Stimulated activated CD4-positive, alpha-beta T cell treated with anti-CD3 and anti-CD28 coated beads, Interleukin-4, amount 100 ng/mL, for 24 hours (primary cell): ENCODE measurements at places on chromosomes 5 and 9.

DNA sequence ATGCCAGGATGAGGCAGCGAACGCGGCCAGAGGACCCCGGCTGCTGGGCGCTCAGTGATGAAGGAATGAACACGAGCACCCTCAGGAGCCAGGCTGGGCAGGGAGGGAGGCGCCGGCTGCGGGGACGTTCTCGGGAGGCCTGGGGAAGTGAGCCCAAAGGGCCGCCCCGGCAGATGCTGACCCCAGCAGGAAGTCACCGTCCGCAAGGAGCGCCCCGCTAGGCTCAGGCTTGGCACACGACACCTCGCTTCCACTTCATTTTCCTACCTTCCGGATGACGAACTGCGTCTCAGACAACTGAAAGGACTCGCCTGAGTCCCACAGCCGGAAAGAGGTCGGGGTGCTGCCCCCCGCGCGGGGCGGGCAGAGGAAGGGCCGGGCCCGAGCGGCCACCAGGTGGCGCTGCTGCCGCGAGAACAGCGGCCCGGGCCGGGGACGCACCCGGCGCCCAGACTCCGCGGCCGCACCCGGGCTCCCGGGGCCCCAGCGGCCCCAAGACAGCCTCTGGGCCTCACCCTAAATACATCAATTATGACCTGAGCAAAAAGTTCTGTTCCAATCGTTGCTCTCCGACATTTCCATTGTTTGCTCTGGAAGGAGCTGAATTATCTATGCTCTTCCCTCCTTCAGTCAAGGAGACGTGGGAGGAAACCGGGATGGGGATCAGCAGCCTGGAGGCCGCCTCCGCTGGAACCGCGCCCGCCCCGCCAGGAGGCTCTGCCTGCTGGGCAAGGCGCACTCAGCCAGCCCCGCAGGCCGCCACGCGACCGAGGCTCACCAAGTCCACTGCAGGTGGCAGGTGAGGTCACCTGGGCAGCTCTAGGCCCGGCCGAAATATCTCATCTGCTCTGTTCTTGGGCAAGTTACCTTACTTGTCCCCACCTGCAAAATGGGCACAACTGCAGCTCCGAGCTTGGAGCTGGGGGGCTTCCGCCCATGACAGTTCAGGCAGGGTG is 107.0 kb downstream of the ZNF354C start:
- DNase-seq: peak; percentile 59

DNA sequence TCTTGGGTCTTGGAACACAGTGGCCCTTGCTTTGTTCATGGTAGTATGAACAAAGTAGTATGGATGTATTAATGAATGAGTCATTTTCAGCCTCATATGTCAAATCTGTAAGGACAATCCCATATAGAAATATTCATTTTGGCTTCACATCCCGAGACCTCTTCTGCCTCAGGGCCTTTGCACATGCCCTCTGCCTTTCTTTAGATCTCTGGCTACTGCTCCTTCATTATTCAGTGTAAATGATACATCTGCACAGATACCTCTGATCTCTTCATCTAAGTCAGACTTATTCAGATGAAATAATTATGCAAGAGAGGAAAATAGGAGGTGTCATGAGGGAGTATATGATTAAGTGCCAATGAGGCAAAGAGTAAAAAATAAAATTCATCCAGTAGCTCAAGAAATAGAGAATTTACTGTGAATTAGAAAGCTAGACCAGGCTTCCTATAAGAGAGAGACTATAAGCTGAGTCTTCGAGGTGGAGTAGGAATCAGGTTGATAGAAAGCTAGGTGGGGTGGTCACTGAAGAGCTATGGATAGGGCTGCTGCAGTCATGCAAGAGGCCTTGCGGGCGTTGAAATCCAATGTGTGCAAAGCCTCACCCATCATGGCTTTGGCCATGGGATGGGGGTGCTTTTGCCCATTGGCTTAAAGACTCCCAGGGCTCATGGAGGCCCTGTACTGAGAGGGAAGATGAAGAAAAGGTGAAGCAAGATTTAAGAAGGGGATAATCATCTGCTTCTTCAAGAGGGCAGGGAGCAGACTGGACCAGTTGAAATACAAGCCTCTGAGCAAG is 3.7 kb upstream of the TTLL11 start:
- no peak for DNase-seq

- DNase-seq: peak; percentile 56
Measured at GRCh38 chr9:129944506-129945116, 98.4 kb downstream of the FNBP1 start.

DNA sequence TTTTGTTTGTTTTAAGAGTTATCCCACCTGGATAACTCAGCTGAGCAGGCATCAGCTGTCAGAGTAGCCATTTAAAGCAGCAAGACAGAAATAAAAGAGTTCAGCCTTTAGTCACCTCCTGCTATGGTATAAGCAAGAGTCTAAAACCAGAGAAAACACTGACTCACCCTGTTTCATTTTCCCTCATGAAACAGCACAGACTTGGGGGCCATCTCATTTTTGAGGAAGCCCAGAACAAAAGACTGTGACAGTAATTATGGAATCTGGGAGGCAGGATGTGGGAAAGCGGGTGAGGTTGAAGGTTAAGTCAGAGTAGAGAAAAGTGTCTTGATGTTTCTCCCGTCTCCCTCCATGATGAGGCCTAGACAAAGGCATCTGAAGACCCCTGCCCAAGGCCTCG is 90.2 kb upstream of the FAM174A start:
- no peak for DNase-seq

DNA sequence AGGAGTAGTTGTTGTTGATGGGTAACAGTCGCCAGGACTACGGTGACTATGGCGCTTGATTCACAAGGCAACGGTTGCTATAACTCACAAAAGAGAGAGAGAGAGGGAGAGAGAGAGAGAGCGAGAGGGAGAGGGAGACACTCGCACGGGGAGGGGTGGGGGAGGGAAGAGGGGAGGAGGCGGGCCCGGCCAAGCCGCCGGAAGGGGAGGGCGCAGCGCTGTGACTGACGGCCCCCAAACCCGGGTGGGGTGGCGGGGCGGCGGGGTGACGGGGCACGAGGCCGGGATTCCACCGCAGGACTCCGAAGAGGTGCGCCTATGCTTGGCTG is at the start of gene RFX3:
TSS of gene RFX3 (minus strand) at position 166 of the 329 bp plus-strand sequence. CDS start 130,413 bp downstream, outside the sequence.
- DNase-seq: peak; percentile 91

DNA sequence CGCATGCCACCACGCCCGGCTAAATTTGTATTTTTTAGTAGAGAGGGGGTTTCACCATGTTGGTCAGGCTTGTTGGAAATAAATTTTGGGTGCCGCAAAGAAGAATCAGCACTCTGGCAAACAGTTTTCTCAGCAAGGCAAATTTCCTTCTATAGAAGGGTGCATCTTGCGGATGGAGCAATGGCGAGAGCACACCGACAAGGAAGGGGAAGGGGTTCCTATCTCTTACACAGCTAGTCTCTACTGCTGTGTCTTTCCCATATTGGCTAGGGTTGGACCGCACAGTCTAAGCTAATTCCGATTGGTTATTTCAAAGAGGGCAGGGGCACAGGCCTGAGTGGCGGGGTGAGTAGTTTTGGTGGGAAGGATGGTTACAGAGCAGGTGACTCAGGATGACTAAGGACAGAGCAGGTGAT is 707 bp downstream of the GTF3C5 start:
- peak; percentile 18 for DNase-seq

DNA sequence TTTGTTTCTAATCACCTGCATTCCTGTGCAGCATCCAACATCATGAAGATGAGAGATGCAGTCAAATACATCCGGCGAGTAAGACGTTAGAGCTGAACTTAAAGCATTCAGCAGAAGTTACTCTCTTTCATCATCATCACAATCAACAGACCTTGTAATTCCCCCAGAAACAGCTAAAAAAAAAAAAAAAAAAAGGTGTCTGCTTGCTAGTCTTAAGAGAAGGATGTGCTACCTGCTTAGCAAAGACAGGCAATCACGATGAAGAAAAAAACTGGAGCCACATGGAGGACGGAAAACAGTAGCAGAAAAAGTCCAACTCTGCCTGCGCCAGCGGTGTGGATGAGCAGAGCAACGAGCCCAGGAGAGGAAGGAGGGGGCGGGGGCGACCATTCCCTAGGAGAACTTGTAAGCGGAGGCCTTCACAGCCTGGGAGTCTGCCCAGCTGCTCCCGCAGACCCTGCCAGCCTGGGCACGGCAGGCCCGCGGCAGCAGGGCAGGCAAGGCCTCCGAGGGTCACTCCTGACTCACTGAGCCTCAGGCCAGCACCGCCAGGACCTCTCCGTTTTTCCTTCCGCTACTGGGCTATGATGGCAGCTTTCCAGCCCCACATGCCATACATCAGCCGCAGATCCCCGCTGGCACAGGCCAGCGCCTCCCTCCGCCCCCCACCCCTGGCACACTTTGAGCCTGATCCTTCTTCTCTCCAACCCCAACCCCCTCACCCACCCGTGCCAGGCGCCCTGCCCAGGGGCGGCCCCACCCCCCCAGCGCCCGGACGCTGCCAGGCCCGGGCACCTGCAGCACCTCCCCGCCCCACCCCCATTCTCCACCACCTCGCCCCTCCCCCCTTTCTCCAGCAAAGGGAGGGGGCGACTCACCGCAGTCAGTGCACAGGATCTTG is 1.4 kb downstream of the NRG2 start:
- no peak for DNase-seq

- no peak for DNase-seq
Measured at GRCh38 chr5:67857502-67857901, 358.1 kb upstream of the PIK3R1 start.
